ENCODE measurements at places on chromosomes 11 and 22.

DNA sequence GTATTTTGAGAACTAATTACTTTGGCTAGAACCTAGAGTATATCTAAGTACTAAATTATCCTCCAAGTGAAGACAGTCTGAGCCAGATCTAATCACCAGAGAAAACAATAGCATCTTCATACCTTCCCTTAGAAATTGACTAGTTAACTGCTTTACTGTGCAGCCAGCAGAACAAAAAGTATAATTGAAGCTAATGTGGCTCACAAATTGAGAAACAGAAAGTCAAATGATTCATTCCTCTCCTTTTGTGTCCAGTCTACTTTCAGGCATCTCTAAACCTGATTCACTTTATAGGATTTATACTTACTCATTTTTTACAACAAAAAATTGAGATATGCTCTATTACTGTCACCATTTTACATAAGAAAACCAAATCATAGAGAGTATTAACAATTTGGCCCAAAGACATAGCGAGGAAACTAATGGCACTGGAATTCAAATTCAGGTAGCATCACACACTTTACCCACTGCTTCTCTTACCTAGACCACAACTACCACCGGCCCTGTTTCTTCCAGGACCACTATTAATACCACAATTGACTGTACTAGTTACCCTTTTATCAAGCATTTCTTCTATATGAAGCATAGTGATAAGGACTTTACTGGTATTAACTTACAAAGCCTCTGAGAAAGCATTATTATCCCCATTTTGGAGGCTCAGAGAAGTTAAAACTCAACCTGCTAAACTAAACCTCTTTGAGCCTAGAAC, 1402.6 kb upstream of the TENM4 start:
- no peak for ATAC-seq

- ATAC-seq: no peak
These were observed 40.9 kb downstream of the NAV2 start for GRCh38 chr11:19753451-19754106.

DNA sequence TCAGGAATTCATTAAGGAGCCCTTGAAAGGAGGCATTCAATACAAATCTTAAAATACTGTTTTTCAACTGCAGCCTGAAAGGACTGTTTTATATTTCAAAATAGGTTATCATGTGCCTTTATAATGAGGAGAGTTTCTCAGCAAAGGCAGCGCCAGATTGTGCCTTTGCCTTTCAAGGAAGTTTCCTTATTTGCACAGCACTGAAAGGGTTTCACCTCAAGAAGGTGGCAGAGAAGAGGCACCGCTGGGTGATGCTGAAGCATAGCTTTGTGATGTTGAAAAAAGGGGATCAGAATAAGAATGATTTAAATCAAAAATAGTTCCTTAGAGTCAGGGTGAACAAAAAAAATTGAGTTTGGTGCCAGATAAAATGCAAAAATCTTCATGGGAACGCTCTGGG, 601.0 kb upstream of the KIRREL3 start:
- no peak for ATAC-seq

DNA sequence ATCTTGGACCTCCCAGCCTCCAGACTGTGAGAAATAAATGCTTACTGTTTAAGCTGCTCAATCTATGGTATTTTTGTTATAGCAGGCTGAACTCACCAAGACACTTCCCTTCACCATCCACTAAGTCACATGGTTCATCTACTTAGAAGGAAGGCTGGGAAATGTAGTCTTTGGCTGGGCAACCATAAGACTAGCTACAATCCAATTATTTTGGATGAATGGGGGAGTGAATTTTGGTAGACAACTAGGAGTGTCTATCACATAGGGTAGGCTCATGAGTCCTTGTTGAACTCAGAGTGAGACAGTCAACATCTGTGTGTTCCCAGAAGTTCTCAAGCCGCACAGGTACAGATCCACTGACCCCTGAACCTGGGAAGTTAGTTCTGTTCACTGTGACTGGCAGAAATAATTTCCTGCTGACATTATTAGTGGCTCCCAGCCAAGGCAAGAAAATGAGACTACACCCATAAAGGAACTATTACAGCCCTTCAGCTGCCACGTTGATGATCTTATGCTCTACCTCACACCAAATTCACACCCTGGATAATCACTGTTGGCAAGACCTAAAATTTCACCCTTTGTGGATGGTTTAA, 3.1 kb upstream of the SLC35C1 start:
- ATAC-seq: no peak

GRCh38 chr11:69569306-69570200, 71.4 kb upstream of the CCND1 start:
- ATAC-seq: no peak

- ATAC-seq: no peak
These were observed 3.3 kb downstream of the PHOX2A start for GRCh38 chr11:72240461-72241290.

- ATAC-seq: no peak
These were observed 25.8 kb upstream of the SERPIND1 start for GRCh38 chr22:20748082-20748481.

- ATAC-seq: no peak
These were observed 63.9 kb upstream of the B3GAT1 start for GRCh38 chr11:134475951-134476350.

DNA sequence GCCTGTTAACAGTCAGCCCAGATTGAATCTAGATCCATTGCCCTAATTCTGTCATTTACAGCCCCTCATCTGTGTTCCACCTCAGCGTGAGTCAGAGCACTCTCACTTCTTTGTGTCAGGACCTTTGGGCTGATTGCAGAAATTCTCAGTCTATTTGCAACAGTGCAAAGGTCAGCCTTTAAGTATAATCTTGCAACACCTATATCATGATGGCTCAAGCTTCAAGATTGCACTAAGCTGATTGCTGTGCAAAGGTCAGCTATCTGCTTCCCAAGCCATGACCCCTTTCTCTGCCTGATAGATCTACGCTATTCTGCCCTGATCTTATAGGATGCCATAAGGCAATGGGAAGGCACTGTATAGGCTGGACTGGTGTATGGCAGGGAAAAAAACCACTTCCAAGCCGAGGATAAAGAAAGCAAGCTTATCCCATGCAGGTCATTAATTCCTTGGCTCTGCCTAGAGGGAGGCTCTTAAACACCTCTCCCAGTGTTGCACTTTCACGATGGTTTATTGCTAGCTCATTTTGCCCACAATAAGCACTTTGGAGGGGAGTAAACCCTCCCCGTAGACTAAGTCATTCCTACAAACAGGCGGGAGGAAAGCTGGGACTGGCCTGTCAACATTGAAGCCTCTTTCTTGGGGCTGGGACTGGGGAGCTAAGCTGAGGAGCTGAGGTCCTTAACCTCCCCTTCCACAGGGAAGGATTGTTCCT, 100.6 kb downstream of the RRAS2 start:
- no peak for ATAC-seq

GRCh38 chr11:18235394-18236334, 938 bp downstream of the SAA4 start:
- no peak for ATAC-seq
